ENCODE measurements at places on chromosomes 7 and 10.

DNA sequence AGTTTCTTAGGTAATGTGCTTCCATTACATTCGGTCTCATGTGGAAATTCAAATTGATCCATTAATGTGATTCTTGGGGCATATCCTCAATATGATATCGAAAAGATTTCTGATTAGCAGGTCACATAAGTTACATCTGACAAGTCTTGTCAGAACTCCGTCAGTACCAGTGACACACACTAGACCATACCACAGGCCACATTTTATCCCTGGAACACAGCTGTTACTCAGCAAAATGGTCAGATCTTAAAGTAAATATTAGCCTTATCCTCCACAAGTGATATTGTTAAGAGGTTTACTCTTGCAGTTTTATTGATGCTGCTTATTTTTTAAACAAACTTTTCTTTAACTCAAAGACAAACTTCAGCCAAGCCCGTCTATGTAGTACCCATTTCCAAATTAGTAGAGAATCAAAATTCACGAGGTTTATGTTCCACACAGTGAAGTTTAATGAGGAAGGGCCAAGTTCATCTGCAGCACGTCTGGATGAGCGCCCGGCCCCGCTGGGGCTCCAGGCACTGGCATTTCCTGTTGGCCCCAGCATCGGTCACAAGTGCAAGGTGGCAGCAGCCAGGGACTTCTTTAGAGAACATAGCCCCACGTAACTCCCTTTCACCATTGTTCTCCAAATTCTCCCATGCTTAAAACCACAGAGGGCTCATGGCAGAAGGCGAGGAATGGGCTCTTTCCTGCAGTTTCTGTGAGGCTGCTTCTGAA, 132.2 kb downstream of the VIPR2 start:
- DNase-seq, result no peak

- no peak for DNase-seq
Observed at GRCh38 chr10:89043052-89043451, 52.5 kb downstream of the FAS start.

DNA sequence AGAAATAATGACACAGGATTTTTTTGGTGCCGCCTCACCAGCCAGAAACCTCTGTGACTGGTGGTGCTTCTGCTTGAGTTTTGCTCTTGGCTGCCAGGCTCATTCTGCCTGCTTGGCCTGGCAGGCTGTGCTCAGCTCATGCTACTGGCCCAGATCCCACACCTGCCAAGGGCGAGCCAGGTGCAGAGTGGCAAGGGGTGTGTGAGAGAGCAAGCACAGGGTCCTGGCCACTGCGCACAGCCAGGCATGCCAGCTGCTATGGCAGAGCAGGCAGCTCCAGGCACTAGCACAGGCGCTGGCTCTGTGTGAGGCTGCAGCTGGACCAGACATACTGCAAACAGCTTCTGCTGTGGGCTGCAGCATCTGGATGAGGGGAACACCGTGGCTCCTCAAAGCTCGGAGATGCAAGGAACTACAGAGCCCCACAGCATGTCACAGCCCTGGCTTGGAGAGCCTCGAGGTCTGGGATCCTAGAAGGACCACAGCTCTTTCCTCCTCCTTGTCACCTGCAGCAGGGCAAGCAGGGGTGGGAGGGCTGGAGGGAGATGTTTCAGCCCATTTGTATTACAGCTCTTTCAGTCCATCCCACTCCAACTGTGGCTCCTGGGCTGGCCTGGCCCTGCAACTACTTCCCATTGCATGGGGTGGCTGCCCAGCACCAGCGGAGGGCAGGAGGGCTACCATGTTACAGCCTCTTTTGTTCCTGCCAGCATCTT, 313.4 kb upstream of the SEMA3C start:
- DNase-seq, result no peak

DNA sequence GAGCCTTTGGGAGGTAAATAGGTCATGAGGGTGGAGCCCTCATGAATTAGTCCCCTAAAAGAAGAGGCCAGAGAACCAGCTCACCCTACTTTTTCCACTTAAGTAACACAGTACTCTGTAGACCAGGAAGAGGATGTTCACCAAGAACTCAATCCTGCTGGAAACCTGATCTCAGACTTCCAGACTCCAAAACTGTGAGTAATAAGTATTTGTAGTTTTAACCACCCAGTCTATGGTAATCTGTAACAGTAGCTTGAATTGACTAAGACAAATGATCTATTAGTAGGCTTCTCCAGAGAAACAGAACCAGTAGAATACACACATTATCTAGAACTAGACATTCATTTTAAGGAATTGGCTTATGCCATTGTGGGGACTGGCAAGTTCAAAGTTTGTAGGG, 51.5 kb downstream of the ANKMY2 start:
- no peak for DNase-seq

DNA sequence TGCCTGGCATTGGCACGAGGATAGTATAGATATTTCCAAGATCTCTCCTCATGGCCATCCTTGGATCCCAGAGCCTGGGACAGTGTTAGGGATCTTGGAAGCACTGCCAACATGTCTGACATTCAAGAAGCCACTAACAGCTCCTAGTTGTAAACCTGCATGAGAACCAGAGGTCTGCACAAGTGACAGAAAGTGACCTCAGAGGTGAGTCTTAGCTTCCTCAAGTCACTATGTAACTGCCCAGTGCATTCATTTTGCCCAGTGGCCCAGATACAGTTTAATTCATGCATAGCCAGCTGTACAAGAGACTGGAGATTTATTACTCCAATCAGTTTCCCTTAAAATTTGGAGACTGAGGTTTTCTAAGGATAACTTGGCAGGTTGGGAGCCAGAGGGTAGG, 16.7 kb downstream of the SUGCT start:
- DNase-seq, result no peak

DNA sequence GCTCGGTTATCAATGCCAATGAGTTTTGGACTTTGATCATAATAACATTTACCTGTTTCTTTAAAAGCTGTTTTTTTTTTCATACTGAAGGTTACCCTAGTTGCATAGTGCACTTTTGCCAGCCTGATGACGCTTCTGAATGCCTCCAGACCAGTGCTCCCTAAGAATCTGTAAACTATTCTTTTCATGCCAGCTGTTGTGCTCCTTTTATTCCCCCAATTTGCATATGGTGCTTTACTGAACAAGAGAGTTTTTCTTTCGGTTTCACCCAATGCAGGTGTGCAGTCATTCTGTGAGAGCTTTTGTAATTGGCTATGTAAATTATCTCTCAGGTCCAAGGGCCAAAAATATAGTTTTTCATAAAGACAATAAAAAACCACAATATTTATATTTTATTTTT, 48.1 kb upstream of the GLCCI1 start:
- no peak for DNase-seq

DNA sequence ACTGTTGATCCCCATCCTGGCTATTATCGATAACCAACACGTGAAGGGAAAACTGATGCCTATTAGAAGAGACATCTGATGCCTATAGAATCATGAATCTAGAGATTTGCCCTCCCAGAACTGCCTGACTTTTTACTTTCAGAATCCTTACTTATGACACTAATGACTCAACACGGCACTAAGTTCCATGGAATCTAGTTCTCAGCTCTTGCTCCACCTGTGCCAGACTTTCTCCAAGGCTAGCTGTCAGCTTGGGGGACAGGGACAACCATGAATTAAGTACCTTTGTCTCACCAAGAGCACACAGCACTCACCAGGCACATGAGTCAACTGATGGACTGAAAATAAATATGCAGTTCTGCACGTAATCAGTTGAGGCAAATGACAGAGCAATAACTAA, 184.2 kb downstream of the FRMD4A start:
- no peak for DNase-seq

DNA sequence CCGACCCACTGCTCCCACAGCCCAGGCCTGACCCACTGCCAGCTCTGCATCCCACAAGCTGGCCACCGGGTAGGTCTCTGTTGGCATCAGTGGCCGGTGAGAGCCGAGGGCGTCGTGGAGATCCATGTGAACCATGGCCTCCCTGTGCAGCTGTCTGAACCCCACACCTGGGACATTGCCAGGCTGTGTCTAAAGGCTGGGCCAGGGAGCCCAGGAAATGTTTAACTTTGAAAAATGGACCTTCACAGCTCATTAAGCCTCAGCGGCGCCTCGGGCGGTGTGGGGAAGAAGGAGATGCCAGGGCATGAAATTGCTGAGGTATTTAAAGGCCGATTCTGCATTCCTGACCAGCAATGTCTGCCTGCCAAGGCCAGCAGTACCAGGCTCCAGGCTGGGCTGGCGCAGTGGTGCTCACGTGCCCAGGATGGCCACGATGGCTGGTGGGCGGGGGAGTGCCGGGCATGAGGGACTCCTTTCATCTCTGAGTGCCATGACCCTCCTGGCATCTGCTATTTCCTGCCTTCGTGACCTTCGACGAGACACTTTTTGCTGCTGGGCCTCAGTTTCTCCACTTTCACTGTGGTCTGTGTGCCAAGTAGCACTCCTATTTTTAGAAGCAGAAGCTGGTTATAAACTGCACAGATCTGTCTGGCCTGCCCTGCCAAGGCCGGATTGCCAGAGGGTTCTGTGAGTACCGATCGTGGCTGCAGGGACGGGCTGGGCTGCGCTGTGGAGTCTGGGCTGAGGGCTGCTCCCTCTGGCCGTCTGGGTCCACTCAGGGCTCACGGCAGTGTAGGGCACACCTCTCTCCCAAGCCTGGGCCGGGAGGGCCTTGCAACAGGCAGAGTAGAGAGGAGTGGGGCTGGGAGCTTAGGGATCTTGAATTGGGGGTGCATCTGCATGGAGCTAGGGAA, 21.8 kb downstream of the ELFN1 start:
- no peak for DNase-seq

DNA sequence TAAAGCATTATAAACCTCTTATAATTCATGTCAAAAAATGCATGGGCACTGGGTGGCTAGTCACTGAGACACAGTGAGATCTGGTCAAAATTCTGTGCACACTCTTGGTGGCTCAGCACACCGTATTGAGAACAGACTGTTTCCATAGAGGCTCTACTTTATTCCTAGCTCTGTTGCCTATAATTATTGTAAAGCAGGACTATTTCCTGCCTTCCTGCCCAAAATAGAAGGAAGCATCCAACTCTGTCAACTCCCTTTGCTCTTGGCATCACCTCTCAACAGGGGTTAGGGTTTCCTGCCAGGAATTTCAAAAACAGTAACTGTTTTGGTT, 45.1 kb downstream of the PTN start:
- no peak for DNase-seq

DNA sequence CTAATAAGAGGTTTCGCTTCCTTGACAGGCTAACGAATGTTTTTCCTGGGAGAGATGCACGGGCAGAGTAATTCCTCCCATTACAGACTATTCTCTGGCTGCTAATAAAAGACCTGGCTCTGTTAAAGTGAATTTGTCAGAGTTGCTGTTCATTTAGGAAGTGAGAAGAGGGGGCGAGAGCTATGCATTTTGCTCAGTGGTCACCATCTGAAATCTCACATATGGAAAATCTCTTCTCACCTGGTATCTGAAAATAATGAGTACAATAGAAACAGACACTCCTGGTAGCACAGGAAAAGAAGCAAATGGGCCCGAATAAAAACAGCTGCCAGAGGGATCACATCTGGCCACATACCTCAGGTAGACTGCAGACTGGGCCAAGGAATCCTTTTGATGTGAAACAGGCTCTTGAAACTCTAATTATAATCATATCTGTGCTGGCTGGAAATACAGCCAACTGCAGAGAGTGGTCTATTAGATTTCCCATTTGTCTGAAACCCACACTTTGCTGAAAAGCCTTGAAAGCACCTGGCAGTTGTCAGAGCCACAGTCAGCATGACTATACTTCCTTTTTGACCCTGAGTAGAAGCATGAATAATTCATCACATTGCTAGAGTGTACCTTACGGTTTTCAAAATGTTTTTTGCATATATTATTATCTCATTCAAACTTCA, 33.6 kb downstream of the AOAH start:
- no peak for DNase-seq

DNA sequence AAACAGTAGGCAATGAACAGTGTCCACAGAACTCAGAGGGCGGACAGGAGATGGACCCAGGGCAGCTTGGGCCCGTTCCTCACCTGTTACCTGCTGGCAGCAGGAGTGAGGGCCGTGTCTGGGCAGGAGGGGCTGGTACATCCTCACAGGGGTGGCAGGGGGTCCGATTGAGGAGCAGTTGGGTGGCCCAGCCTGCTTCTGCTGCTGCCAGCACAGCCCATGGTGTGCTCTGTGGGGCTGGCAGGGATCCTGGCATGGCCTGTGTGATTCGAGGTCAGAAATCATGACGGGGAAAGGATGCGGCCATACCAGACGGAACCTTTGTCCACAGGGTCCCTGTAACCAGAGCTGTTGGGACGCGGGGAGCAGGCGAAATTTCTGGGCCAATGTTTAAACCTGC, 49.6 kb downstream of the INPP5A start:
- no peak for DNase-seq

- DNase-seq, result no peak
Observed at GRCh38 chr7:4828720-4829383, 33.0 kb downstream of the PAPOLB start.

DNA sequence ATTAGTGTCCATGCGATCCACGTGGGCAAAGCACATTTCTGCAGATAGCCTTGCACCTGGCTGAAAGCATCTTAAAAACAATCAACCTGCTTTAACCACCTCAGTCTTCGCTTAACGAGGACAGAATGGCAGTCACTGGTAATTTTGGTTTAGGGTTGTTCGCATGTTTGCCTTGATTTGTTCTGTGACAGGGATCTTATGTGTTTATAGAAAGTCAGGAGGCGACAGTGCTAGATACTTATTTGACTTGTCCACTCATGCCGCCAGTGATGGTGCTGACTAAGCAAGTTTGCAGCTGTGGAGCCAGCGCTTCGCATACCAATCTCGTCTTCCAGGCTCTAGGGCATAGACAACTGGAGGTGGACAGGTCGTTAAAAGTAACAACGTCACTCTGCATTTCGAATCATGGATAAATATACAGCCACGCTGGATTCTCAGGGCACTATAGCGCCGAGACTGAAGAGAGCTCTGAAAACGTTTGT, 1.2 kb upstream of the TMEM243 start:
- DNase-seq, result no peak

- DNase-seq, result no peak
Observed at GRCh38 chr7:91463330-91463729, 199.1 kb downstream of the FZD1 start.

DNA sequence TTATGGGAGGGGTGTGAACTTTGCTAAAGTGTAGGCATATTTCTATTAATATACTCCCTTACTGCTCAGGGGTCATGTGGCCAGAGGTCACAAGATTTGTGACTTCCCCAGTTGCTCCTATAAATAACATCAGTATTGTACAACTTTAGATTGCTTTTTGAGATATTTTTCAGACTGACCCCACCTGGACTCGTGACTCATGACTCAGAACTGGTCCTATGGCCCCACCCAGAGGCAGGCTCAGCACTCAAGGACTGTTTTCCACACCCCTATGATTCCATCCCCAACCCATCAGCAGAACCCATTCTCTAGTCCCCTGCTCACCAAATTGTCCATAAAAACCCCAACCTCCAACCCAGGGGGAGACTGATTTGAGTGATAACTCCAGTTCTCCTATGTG, 2.7 kb upstream of the CUL2 start:
- DNase-seq, result no peak
